ENCODE measurements at places on chromosomes 16 and 17. TPM values are rescaled to one million over a fixed set of nuclear protein-coding genes. Genes with fewer than 3 reads are reported as not detected.
A peak's percentile ranks its signal among the peaks of the same experiment; 100 is the strongest.

Gene CD300C
- 0.31 TPM for total RNA-seq

Gene RAMP2
- 35.9 TPM for total RNA-seq

Gene PRKCB
- total RNA-seq, result 1.4 TPM

Gene TEX19
- 0.09 TPM for total RNA-seq

Gene KRT27
- 0.18 TPM for total RNA-seq

DNA sequence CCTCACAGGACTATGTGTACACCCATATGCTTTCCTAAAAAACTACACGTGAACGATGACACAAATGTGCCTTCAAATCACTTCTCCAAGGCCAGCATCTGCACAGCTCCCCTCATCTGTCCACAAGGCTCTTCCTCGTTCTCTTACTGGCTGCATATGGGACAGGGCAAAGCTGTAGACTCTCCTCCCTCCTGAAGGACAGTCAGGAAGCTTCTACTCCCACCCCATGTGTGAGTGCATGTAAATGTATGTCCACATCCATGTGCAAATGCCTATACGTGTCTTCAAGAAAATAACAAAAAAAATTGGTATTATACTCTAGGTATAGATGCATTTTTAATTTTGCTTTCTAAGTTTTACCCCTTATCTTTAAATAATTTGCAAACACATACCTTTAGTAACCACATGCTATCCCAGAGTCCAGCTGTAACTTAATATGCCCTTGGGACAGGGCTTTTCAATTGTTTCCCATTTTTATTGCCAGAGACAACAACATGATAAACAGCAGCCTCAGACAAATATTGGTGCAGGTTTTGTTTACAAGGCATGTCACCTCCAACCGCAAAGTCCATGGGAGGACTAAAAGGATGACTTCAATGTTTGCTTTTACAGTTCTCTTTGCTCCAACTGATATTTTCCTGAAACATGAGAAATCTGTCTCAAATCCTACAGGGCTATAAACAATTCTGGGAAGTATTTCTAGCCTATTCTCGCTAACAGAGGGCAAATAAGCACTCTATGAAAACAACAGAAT lies 31.6 kb upstream of the FAAP100 start:
- DNase-seq, result no peak

DNA sequence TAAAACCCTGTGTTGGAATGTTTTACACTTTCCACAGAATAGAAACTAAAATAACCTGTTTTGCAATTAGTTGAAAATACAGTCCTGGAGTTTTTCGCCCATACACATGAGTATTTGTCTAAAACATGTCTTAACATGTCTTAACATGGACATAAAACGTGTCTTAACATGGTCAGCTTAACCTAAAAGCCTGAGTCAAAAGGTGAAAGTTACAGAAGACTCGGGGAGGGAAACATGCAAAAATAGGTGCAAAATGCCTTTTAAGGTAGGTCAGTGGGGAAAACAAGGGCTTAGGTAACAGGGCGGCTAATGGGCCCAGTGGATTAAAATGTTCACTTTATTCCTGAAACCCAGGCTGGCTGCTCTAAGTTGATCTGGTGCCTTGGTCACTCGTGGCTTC lies 56.1 kb upstream of the RBL2 start:
- no peak for DNase-seq

DNA sequence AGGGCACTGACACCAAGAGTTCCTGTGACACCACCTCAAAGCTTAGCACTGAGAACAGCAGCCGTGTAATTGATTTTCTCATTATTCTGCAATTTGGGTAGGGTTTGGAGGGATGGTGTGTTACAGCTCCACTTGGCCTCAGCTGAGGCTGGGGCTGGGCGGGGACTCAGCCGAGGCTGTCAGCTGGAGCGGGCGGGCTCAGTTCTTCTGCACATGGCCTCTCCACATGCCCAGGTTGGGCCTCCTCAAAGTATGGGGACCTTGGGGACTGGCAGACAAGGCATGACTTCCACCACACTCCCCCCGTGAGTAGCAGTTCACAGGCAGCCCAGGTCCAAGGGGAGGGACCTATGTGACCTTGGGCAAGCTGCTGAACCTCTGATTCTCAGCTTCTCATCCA lies 171.5 kb downstream of the IRF8 start:
- DNase-seq, result no peak

- peak; percentile 57 for DNase-seq
Observed at GRCh38 chr16:79528338-79528737, 72.2 kb downstream of the MAF start.

DNA sequence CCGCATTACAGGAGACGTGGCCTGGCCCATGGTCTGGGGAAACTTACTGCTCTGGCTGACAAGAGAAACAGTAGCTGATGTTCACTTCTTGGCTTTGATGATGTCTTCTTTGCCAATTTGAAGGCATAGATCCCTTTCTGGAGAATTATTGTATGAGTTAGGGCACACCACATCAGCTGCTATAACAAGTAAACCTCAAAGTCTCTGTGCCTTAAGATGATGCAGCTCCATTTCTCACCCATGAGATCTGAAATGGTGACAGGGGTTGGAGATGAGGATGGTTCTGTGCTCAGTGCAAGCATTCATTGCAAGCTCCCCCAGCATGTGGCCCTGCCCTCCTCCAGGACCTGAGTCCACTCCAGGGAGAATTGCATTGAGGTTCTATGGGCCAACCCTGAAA lies 157.4 kb downstream of the IRX5 start:
- DNase-seq, result no peak

- DNase-seq, result peak; percentile 33
Observed at GRCh38 chr17:28404812-28405570, 1.0 kb downstream of the SLC46A1 start.

DNA sequence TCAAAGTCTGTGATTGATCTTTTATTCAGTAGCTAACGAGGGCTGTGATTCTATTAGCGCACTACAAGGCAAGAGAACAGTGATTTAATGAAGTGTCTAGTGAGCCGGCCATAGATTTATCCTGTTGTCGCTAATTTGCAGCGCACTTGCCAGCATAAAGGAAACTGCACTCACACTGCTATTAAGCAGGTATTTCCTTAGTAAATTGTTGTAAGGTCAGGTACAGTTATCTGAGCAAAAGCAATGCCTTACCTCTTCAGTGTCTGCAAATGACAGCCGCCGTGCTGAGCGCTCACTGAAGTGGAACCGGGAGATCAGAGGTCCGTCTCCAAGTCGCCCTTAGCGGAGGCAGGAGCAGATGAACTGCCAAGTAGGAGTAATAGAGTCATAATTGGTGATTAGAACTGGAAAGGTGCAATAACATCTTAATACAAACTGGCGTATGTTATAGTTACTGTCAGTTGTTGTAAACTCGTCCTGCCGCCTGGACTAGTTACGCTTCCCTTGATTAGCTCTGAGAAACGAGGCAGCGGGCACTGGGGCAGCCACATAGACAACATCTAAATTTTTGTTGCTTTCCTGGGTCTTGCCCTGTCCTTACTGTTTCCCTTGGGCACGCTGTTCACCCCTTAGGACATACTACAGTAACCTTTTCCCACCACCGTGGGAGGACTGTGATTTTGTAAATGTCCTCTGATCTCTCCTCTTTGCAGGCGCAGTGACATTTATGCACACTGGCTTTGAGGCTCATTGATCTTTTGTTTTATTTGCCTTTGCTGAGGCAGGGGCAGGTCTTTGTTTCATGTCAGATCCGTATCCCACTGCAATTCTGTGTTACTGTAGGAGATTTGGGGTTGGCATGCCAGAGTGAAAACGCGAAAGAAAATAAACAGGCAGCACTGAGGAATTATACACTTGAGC lies 363.1 kb downstream of the WWOX start:
- DNase-seq, result no peak

Measured in muscle of leg (tissue), 16 donors.